ENCODE measurements at places on chromosomes 6 and 20.

- no peak for DNase-seq
Observed at GRCh38 chr6:11711003-11711983, 67.3 kb downstream of the ADTRP start.

DNA sequence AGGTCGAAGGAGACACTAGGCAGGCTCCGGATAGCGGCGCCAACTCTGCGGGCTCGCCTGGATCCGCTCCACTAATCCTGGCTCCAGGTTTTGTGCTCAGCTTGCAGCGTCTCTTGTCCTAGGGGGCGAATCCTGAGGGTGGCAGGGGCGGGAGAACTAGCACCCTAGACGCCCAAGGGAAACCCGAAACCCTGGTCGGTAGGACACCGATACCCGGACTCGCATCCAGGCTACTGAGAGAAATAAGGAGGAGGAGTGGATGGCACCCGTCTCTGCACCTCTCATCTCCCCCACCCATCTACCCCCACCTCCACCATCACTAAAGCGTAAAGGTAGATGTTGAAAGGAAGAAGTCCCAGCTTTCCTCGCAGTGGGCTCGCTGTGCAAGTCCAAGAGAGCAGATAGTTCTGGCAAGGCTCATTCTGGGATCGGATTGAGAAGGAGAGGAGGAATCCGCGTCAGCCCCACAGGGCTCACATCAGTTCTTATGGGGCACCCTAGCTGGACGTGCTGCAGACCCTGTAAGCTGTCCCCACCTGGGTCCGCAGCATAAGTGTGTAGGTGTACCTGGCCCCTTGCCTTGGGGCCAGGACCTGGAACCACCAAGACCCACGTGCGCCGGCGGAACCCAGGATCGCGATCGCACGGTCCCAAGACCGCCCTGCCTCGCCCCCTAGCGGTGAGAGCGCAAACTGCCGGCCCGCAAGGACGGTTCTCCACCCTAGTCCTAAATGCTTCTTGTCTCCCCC, 6.9 kb downstream of the SLC32A1 start:
- peak; percentile 54 for DNase-seq

DNA sequence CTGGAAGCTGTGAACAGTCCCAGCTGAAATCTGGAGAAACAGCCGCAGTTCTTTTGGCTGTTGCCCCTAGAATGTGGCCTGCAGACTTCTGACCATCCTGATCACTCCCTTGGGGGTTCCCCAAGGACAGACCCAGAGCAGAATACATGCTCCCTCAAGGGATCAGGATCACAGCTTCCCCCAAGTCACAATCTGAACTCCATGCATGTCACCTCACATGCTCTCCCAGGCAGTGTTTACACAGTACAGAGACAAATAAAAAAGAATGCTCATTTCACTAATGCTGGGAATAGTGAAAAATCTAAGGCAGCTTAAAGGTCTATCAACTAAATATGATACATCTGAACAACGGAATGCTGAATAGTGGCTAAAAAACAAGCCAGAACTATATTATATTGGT, 20.5 kb downstream of the SPAG4 start:
- no peak for DNase-seq

- DNase-seq: no peak
Observed at GRCh38 chr6:41578217-41579087, 32.3 kb downstream of the FOXP4 start.

DNA sequence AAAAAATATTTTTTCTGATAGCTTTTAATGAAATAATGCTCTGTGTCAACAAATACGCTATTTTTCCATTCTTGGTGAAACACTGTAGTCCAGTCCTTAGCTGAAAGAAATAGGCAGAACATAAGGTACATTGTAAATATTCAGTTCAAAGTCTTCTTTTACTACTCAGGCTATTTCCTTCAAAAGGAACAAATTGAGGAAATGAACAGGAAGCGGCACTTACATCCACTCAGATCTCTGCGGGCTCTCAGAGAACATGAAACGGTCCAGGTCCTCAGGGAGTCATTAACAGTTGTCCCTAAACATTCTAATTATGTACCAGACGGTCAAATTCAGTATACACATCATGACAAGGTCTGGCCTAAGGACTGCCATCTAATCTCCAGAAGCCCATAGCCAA, 212.6 kb downstream of the KIF16B start:
- DNase-seq: no peak

DNA sequence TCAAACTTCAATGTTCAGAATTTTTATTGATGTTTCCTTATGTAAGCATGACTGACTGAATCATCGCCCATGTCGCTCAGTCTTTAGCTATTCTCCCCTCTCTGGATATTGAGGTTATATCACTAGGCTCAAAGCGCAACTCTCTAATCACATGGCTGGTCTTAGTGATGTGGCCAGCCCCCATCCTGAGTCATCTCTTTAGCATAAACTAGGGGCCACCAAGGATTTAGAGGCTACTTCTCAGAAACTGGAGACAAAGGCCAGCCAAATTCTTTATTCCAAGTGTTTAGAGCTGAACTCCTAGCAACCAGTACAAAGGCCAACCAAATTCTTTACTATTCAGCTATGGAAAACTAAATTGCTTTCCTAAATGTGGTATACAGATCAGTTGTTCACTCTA, 61.4 kb downstream of the FAM135A start:
- no peak for DNase-seq

DNA sequence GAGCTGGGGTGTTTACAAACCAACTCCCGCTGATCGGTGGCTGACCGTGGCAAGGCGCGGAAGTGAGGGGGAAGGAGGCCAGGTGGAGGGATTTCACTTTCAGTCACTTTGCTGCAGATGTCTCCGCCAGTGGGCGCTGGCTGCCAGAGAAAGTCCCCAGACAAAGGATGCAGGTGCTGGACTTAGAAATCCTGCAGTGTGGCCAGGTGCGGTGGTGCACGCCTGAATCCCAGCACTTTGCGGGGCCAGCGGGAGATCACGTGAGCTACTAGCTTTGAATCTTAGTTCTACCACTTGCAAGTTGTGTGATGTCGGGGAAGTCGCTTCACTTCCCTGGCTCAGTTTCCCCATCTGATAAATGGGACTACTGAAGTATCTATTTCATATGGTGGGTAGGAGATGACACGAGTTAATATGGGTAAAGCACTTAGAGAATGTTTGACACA, 180.4 kb downstream of the ZNF217 start:
- peak; percentile 25 for DNase-seq

GRCh38 chr6:145866456-145867396, 52.1 kb upstream of the FBXO30 start:
- no peak for DNase-seq
